OCI-LY7 (cell line): ENCODE measurements at places on chromosomes 16 and 17.

DNA sequence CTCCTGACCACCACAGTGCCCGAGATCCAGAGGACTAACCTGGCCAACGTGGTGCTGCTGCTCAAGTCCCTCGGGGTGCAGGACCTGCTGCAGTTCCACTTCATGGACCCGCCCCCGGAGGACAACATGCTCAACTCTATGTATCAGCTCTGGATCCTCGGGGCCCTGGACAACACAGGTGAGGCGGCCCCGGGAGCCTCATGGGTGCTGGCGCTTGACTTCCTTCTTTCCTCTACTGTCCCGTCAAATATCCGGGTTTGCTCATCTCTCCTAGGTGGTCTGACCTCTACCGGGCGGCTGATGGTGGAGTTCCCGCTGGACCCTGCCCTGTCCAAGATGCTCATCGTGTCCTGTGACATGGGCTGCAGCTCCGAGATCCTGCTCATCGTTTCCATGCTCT is 13.7 kb downstream of the DHX38 start:
- DNase-seq, result no peak

DNA sequence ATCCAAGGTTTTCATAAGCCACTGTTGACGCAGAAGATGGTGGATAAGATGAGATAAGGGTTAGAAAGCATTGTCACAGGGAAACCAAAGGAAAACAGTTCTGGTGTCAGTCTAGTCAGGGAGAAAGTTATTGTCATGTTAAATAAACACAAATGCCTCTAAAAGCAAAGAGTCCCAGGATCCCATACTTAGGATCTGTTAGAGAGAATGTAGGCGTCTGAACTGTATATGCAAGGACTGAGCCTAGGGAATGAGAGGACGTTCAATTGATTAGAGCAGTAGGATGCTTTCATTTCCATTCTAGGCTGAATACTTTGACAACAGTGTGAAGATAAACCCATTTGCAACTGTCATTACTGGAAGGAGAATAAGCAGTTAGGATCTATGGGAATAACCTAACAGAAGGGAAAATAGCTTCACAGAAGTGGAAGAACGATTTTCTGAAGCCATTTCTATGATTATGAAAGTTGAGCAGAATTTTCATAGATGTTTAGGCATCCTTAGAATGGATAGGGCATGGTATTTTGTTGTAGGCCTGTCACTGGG is 1149.1 kb upstream of the CDH8 start:
- DNase-seq, result no peak

DNA sequence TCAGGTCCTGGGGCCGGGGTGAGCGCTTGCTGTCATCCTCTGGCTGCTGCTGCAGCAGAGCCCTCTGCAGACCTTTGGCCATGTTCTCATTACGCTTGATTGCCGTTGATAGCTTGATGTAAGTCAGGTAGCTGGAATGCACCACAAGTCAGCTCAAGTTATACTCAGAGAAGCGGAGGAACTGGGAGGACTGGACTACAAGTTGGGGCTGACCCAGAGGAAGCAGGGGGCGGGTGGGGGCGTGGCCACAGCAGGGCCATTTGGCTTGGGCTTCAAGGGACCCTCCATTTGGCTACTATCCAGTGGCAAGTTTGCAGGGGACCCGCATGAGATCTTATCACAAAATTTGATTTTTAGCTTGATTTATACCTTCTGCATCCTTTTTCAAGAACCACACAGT is 19.0 kb upstream of the EVPL start:
- DNase-seq, result no peak

DNA sequence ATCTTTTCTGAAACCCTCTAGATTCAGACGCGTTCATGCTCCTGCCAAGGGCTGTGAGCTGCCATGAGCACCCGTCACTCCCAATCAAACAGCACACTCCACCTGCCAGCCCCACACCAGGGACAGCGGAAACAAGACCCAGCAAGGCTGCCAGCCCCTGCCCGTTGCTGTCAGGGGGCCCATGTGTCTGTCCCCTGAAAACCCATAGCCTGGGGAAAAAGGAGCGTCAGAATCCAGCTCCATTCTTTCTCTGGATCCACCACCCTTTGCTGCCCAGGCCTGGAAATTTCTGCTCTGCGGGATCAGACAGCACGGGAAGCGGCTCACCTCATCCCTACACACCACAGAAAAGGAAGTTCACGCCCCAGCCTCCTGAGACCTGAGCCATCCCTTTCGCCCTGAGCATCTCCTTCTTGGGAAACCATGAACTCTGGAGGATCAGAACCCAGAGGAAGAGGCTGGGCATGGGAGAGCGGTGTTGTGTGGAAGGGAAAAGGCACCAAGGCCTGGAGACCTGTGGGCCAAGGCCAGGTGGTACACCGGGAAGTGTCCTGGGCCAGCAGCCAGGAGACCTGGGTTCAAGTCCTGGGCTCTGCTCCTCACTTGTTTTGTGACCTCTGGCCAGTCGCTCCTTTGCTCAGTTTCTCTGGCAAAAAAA is 51.5 kb upstream of the RCVRN start:
- DNase-seq, result no peak

- DNase-seq, result no peak
These were observed 108.5 kb upstream of the RCVRN start for GRCh38 chr17:10013365-10014112.

DNA sequence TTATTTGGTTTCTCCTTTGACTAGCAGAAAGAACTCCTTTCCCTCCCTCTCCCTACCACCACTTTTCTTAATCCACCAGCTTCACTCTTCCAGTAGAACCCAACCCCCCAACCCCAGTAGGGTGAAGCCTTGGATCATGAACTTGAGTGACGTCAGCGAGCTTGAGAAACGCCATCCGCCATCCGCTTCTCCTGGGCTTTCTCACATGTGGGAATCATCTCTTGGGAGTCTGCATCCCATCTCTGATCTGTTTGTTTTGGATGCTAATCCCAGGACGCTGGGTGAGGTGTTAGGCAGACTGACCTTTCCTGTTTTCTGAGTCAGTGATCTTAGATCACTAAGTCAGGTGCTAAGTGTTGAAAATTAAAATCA is 16.0 kb upstream of the SOX9 start:
- no peak for DNase-seq

DNA sequence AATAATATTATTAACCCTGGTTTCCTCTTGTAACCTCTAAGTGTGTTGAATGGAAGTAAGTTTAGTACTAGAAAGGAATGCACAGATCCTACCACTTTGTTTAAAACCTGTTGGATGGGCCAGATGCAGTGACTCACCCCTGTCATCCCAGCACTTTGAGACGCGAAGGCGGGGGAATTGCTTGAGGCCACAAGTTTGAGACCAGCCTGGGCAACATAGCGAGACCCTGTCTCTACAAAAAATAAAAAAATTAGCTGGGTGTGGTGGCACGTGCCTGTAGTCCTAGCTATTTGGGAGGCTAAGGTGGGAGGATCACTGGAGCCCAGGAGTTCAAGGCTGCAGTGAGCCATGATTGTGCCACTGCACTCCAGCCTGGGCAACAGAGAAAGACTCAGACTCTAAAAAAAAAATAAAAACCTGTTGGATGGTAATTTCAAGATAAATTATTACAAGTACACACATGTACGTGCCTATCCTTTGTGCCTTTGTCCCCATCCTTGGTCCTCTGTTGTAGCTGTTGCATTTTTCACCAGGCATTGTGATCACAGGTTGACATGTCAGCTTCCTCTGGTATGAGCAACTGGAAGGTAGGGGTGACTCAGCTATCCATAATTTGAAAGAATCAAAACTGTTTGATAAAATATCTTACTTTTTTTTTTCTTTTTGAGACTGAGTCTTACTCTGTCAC is 30.7 kb upstream of the METTL9 start:
- DNase-seq, result no peak

DNA sequence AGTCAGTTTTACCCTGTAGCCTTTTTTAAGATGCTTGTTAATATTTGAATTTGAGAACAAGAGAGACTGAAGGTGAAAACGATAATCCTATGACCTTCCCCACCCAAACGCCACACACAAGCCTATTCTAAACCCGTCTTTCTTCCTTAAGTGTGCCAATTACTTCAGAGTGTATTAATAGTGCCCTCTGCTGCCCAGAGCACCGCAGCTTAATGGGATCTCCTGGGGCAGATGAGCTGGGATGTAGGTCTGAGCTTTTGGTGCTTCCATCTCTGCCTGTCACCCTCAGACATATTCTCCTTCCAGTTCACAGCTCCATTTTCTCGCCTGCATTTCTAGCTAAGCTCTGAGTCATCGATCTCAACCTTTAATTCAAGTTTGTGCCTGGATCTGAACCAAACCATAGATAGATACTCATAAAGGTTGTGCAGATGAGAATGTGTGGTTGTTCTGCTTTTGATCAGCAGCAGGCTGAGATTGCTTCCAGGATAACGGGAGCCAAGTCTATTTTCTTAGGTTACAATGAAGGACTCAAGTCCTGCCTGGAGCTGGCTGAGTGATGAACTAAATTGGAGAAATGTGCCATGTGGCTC is 46.4 kb upstream of the CDH13 start:
- DNase-seq, result peak; percentile 7

DNA sequence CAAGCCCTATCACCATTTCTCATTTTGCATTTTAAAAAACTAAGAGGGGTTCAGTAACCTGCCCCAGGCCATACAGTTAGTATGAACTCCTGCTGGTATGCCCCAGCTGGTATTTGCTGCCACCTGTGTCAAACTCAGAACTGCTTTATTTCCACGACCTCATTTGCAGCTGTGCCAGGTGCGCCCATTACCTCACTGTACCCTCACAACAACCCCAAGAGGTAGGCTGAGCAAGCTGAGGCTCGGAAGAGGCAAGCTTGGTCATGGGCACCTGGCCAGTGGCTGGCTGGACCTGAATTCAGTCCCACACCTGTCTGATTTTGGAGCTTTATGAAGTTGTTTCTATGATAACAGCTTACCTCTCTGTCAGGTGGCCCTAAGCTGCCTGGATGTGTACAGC is 7.6 kb downstream of the EPN2 start:
- peak; percentile 84 for DNase-seq

DNA sequence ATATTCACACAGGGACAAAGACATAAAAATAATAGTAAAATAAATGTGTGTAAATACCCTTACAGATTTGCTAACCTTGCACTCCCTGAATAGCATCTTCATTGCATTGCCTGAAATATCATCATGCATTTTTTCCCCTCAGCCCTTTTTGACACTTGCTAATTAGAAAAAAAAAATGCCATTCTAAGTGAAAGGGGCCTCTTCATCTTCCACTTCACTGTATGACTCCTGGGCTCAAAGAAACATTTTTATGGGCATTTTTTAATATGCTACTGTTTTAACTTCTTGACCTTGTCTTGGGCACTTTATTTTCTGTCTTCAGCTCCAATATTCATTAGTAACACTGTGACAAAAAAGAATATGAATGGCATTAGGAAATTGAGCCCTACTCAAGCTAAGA is 1424.4 kb downstream of the CDH8 start:
- DNase-seq, result no peak

GRCh38 chr17:80918731-80919130 is 72.9 kb upstream of the CHMP6 start:
- no peak for DNase-seq

DNA sequence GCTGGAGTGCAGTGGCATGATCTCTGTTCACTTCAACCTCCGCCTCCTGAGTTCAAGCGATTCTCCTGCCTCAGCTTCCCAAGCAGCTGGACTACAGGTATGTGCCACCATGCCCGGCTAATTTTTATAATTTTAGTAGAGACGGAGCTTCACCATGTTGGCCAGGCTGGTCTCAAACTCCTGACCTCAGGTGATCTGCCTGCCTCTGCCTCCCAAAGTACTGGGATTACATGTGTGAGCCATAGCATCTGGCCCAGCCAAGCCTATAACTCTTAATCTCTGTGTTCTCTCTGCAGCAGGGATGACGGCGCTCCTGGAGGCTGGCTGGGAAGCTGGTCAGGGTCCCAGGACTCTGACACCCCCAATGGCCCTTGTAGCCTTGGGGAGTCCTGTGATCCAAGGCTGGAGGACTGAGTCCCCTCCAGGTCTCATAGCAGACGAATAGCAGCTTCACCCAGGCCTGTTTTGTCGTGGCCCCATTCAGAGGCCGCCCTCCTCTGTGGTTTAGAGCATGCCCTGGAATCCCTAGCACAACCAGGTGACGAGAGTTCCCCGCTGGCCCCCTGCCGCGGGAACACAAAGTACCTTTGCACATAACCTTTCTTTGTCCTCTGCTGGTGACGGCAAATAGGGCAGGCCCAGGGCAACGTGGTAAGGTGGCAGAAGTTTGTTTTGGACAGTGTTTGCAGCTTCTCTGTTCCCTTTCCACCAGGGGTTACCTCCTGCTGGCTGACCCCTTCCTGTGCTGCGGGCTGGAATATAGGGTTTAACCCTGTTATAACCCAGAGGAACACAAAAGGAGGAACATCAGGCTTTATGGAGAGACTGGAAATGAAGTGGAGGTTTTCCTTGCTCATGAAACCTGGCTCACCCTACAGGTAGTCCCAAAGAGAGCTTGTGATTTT is 43.0 kb upstream of the TOB1 start:
- DNase-seq, result no peak

GRCh38 chr17:72206376-72206775 is 85.6 kb downstream of the SOX9 start:
- DNase-seq, result no peak

GRCh38 chr16:85417156-85417860 is 195.8 kb upstream of the GSE1 start:
- DNase-seq, result peak; percentile 20

- no peak for DNase-seq
These were observed 17.1 kb downstream of the ANKRD11 start for GRCh38 chr16:89473136-89473712.

- no peak for DNase-seq
These were observed 841 bp upstream of the NDRG4 start for GRCh38 chr16:58499092-58499511.

DNA sequence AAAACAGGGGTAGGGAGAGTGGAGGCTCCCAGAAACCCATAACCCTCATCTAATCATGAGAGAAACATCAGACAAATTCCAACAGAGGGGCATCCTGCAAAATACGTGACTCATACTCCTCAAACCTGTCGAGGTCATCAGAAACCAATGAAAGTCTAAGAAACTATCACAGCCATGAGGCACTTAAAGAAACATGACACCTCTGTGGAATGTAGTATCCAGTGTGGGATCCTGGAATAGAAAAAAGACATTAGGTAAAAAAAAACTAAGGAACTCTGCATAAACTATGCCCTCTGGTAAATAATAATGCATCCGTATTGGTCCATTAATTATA is 16.4 kb downstream of the CDH5 start:
- DNase-seq, result no peak

- peak; percentile 41 for DNase-seq
These were observed 55.5 kb downstream of the SYT17 start for GRCh38 chr16:19223235-19224170.

DNA sequence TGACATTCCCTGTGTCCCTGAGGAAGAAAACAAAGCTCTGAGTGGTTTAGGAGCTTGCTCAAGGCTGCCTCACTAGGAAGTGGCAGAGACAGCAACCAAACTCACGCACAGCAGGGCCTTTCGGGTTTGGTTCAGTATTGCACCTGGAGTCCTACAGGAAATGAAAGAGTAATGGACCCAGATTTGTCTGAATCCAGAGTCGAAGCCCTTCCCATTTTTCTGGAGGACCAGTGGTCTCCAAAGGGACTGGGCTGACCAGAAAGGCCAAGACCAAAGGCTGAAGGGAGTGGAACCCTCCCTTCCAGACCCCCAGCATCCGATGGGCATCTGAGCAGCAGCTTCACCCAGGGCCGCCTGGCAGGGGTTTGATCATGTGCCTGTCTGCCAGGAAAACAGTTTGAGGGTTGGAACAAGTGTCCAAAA is 85.5 kb upstream of the RPL38 start:
- no peak for DNase-seq
